ENCODE measurements at places on chromosomes 7 and 10.

DNA sequence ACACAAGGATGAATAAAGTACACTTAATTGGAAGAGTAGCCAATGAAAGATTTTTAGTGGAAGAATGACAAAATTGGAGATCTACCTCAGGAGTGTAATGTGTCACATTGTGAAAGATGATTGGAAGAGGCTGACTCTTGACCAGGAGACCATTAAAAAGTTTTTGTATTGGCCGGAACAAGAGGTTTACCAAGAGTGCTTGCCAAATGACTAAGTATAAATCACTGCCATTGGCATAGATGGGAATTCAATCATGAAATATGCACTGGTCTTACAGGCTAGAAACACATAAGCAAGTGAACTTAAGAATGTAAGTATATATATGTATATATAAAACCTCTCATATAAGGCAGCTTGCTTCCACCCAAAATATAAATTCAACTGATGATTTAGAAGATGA lies 58.7 kb upstream of the TFEC start:
- DNase-seq: no peak

DNA sequence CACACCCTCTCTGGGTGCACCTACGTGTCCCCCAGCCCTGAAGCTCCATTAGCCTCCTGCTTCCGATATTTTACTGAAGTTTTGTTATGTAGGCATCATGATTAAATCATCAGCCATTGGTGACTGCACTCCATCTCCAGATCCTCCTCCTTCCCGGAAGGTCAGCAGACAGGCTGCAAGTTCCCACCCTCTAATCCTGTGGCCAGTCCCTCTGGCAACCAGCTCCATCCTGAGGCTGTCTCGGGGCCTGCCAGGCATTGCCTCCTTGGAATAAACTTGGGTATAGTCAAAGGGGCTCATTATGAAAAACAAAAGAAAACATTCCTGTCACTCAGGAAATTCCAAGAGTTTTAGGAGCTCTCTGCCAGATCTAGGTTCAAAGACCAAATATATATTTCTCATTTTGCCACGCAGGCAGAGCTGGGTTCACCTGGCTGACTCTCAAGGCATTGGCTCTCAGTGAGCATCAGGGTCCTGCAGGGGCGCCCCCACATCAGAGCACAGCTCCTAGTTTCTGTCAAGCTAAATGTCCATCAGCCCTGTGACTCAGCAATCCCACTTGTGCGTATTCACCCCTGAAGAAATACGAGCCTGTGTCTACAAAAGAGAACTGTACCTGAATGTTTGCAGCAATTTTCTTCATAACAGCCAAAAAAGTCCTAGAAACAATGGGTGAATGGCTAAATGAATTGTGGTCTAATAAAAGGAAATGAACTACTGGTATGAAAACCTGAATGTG lies 27.4 kb upstream of the TMEM72 start:
- no peak for DNase-seq

DNA sequence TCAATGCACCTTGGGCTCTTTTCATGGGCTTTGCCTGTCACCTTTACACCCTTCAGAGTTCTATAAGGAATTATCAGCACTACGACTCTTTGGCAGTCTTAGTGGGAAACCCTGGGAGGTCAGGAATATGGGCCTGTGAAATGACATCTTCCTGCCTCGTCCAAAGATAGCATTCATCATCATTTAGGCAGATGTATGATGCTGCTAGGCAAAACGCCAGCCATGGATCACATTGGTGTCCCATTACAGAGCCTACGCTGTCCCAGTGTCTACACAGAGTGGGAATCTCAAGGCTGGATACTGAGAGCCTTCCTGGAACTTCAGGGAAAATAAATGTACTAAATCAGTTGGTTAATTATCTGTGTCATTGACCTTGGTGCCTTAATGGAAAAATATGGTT lies 259.4 kb upstream of the CELF2 start:
- peak; percentile 35 for DNase-seq

DNA sequence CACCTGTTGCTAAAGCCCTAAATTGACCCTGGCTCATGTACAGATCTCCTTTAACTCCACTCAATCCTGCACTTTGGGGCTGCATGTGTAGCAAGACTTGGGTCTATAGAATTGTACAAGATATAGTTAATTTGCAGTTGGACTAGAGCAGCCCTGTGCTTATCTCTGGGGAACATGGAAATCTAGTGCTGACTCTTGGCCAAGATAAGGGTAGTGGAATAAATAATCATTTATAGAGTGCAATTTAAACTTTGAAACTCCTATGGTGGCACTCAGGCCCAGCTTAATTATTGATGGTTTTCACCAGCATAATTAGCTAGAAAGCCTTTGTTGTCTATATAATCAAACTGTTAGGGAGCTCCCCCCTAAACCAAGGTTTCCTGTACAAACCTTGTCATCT lies 39.2 kb upstream of the MBL2 start:
- no peak for DNase-seq

- DNase-seq: no peak
These were observed 117.0 kb downstream of the OAT start for GRCh38 chr10:124301736-124302135.
